ENCODE measurements at places on chromosomes 12 and 14.

- no peak for DNase-seq
These were observed 8.9 kb downstream of the MAP4K5 start for GRCh38 chr14:50523271-50524041.

DNA sequence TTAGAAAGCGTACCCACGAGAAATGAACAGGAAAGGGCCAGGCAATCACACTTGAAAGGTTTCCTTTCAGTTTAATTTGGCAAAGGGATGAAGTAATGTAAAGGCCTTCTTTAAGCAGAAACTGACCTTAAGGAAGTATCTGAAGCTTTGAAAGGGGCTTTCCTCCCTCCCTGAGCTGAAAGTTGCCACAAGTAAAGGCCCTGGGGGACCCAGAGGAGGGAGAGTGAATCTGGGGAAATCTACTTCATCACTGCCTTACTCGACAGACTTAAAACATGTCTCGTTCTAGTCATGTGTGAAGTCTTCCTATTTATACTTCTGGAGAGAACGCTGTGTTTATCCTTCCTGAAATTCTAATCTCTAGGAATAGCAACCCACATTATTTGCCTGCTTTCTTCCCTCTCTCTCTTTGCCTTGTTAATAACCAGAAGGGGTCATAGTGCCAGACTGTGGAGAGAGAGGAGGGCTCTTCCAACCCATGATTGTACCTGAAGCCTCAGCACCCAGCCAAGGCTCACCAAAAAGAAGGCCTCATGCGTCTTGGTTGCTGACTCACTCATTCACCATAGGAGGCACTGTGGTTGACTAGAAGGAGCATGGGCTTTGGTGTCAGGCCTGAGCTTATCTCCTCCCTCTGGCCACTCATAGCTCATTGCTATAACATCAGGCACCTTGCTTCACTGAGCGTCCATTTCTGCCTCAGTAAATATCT, 10.2 kb upstream of the GPX2 start:
- no peak for DNase-seq

GRCh38 chr14:80946797-80947196, 5.3 kb upstream of the CEP128 start:
- no peak for DNase-seq

GRCh38 chr14:91385224-91385623, 32.4 kb downstream of the CCDC88C start:
- no peak for DNase-seq

- DNase-seq: no peak
These were observed 1042.4 kb downstream of the AACS start for GRCh38 chr12:126107659-126108058.

DNA sequence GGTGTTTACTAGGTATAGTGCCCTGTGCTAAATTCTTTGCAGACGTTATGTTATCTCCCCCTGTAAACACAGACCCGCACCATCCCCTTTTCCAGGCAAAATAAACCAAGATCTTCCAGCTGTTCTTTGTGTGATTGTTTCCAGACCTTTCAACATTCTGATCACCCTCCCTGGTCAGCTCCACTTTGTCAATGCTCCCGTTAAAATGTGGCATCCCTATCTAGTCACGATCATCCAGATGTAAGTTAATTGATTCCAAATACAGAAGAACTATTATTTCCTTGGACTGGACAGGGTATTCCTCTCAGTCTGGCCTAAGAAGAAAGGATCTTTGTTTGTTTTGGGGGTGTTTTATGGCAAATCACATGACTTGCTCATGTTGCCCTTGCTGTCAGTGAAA, 127.6 kb upstream of the ARID2 start:
- DNase-seq: no peak

DNA sequence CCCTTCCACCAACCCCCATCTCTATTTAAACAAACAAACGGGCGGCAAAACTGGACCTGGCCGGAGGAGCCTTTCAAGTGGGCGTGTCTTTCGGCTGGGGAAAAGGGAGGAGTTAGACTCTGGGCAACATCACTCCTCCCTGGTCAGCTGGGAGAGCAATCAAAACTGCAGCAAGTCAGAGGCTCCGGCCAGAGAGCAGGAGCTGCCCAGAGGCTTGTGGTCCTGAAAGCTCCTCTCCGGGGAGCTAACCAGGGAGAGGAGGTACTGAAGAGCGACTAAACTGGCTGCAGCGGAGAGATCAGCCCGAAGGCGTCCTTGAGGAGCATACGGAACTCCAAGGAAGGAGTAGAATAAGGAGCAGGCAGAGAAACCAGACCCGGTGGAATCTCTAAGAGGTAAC, at the start of gene NEUROD4:
NEUROD4 (plus strand) TSS at position 191 of the 400 bp plus-strand sequence. CDS start 6,466 bp downstream, outside the sequence.
- DNase-seq: peak; percentile 5

DNA sequence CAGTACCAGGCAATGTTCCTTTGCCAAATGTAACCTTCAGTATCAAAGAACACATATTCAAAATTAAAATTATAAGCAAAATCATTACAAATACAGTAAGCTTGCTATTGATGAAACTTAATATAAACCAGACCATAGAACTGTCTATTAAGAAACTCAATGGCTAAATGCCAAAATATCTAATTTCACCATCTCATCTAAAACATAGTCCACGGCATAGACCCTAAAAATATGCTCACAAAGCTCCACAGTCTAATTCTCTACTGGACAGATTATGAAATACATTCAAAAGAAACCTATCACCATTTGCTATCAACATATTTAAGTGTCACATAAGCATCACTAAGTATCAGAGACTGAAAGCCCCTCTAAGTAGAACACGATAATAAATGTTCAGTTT, 25.2 kb downstream of the DUSP16 start:
- no peak for DNase-seq

DNA sequence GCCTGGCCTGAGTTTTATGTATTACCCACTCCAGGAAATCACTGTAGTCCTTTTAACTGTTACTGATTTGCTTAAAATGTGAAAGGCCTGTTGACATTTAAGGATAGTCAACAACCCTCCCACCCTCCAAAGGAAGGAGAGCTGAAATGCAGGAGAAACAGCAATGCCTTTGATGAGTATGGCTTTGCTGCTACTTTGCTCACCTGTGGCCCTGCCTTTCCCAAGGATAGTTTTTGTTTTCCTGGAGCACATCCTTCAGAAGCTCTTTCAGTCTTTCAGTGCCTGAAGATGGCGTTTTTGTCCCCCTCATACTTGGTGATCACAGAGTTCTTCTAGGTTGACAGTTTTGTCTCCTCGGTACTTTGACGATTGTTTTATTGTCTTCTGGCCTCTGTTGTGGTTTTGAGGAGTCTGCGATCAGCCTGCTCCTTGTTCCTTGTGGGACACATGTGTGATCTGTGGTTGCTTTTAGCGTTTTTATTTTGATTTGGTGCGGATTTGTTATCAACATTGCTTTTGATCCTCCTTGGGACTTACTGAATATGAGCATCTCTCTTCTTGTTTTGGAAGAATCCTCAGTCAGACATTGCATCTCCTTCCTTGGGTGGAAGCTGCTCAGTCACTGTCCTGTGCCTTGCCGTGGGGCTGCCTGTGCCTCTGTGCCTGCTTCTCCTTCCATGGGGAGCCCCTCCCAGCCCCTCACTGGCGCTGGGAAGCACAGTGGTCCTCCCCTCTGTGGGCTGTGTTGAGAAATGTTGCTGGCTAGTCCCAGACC, 17.2 kb downstream of the PACS2 start:
- DNase-seq: no peak

- no peak for DNase-seq
These were observed 3.0 kb downstream of the PLEKHH1 start for GRCh38 chr14:67536087-67536486.

DNA sequence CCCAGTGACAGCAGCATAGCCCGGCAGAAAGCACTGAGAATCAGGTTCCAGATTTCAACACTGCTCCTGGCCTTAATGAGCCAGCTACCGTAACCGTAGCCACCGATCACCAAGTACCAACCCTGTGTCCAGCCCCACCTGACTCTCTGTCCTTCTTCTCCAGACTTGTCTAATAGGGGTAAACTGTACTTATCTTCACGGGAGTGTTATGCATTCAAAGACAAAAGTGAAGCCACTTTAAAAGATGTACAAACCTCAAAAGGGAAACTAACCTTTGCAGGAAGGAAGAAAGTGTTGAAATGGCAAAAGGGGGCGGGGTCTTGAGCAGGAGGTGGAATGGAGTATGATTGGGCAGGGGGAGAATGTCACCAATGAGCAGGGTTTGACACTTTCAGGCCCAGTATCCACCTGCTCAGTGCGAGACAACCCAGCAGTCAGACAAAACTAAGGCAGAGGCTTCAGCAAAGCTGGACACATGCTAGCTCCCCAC, 226.1 kb downstream of the CHST11 start:
- no peak for DNase-seq

- DNase-seq: no peak
These were observed 349.1 kb downstream of the DPF3 start for GRCh38 chr14:72544615-72545387.

GRCh38 chr12:2291947-2292346, 239.2 kb downstream of the CACNA1C start:
- DNase-seq: no peak

- DNase-seq: no peak
These were observed 249.2 kb downstream of the BTG1 start for GRCh38 chr12:91896286-91897024.

- no peak for DNase-seq
These were observed 26.8 kb downstream of the RGS6 start for GRCh38 chr14:71959055-71959454.

DNA sequence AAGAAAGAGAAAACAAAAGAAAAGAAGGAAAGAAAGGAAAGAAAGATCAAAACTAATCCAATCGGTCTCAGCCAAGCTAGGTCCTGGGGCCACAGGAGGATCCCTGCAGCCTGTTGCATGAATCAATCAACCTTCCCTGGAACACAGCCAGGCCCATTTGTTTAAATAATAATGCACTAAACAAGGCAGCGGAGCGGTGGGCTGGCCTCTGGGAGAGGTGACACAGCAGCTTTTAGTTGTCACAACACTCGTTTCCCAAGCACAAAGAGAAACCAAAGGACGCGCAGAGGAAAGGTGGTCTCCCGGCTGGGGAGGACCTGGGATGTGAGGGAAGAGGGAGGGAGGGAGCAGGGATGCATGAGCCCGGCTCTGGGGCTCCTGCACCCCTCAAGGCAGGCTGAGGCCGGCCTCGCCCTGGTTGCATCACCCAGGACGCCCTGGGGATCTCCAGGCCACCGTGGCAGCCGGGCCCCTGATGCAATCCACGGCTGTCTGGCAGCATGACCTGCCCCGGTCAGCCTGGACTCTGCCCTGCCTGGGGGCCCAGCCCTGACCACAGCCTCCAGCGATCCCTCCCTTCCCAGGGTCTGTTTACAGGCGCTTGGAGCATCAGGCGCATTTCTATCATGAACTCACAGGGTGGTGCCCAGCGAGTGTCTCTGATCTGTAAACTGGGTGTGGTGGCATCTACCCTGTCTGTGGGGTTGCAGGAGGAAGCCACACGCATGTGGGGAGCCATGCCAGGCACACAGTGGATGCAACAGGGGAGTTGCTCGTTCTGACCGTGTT, 32.5 kb downstream of the MMP17 start:
- peak; percentile 78 for DNase-seq

- no peak for DNase-seq
These were observed 23.7 kb downstream of the ABCD2 start for GRCh38 chr12:39595928-39596327.

- peak; percentile 88 for DNase-seq
These were observed 189.7 kb downstream of the EPS8 start for GRCh38 chr12:15599266-15600037.

GRCh38 chr12:6752167-6752920, 597 bp downstream of the MLF2 start:
- DNase-seq: no peak

DNA sequence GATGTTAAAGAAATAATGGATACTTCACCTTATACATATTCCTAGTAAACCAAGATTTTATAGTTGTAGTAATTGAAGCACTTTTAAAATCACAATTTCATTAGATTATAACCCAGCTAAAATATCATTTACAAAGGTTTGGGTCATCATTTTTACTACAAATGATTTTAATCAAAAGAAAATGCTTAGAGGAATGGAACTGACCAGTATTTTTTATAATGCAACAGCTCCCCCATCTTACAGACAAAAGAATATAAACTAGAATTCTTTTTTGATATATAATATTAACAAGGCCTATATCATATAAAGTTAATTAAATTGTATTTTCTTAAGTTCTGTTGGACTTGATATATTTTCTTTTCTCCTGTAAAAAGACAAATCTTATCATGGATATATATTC, 20.4 kb upstream of the LRFN5 start:
- no peak for DNase-seq
